ENCODE measurements at places on chromosomes 1 and 21. TPM values are rescaled to one million over a fixed set of nuclear protein-coding genes. Genes with fewer than 3 reads are reported as not detected.

TMCC2 gene
- 0.42 TPM for polyA plus RNA-seq

INSRR gene
- polyA plus RNA-seq, result not detected

FCRL3 gene
- polyA plus RNA-seq, result not detected

GRCh38 chr1:193706766-193707165 is 520.4 kb upstream of the B3GALT2 start:
- H3K4me1 ChIP-seq, result no peaks in the 10 kb centered on the region
- H3K27me3 ChIP-seq, result no peaks in the 10 kb centered on the region
- H3K27ac ChIP-seq, result no peak overlapping the region
- no peak for DNase-seq

SLAMF9 gene
- not detected for polyA plus RNA-seq

GRCh38 chr1:33866281-33866680 is 2.4 kb downstream of the HMGB4 start:
- no peak for DNase-seq
- no peaks in the 10 kb centered on the region for H3K4me1 ChIP-seq
- H3K27me3 ChIP-seq, result no peaks in the 10 kb centered on the region
- H3K36me3 ChIP-seq, result no peaks in the 10 kb centered on the region
- H3K27ac ChIP-seq, result no peak overlapping the region

DNA sequence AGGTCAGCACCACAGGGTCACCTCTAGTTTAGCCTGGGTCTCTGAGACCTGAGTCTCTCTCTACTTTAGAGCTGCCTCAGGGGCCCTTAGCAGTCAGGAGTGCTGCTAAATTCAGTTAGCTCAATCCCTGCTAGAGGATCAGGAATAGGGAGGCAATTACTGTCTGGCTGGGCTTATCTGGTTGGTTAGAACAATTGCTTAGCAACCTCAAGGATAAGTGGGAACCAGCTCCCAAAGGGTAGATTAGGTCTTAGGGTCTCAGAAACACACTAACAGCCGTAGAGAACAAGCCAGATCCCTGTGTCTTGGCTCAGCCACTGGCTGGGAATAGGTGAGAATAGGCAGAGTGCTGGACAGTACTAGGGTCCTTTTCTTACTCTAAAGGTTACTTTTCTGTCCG is 7.7 kb downstream of the PM20D1 start:
- no peaks in the 10 kb centered on the region for H3K27me3 ChIP-seq
- H3K27ac ChIP-seq, result no peak overlapping the region
- no peaks in the 10 kb centered on the region for H3K4me1 ChIP-seq
- no peak overlapping the region for H3K4me3 ChIP-seq
- no peaks in the 10 kb centered on the region for H3K36me3 ChIP-seq

Measured in GM12878 (cell line).